ENCODE measurements at places on chromosomes 7 and 10. TPM values are rescaled to one million over a fixed set of nuclear protein-coding genes. Genes with fewer than 3 reads are reported as not detected.

Gene WAPL
- 24.4 TPM for total RNA-seq

GRCh38 chr10:113011592-113012374 lies 61.7 kb downstream of the TCF7L2 start:
- DNase-seq = no peak

GRCh38 chr10:56318816-56319215 lies 42.2 kb downstream of the ZWINT start:
- no peak for DNase-seq

DNA sequence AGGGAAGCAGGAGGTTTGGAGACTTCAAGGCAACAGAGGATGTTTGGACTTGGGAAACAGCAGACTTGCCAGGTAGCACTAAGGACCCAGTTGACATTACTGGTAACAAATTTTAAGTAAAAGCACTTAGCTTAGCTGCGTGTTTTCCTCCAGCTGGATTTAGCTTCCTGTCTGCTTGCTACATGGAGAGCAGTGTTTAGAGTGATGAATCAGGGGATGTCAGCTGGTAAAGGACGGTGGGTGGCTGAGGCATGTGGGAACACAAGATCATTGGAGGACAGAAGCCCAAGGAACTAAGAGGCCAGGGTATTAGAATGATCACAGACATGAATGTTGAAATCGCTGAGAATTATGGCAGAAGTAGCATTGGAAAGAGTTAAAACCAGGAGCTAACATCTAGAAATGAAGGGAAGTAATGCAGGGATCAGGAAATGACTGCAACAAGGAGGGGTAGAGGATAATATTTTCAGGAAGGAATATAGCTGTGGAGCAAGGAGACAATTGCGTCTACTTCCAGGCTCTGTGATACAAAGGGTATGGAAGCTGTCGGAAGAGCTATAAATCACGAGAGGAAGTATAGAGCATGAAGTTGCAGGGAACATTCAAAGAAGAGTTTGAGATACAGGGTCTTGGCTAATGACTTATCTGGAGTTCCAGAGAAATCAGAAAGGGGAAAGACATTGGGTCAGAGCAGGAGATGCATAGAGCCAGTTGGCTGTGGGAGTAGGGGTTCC lies 34.4 kb downstream of the CALD1 start:
- no peak for DNase-seq

- no peak for DNase-seq
Measured at GRCh38 chr7:98387544-98388226, 13.2 kb downstream of the BAIAP2L1 start.

DNA sequence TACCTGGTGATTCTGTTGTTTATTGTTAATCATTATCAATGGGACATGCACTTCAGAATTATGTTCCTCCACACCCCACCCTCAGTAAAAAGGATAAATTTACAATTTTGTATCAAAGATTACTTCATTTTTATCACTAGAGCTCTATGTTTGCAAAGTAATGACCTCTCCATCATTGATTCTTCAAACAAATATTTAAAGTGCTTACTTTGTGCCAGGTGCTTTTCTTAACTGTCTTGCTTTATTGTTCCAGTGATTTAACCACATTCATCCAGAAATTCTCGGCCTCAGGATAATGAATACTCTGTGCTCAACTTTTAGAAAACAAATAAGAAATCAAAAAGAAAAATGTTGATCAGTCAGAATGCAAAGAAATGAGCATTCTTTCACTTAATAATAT lies 144.9 kb upstream of the FOXP2 start:
- no peak for DNase-seq

GRCh38 chr7:151204383-151205032 lies 5.8 kb downstream of the H2BK1 start:
- no peak for DNase-seq

DNA sequence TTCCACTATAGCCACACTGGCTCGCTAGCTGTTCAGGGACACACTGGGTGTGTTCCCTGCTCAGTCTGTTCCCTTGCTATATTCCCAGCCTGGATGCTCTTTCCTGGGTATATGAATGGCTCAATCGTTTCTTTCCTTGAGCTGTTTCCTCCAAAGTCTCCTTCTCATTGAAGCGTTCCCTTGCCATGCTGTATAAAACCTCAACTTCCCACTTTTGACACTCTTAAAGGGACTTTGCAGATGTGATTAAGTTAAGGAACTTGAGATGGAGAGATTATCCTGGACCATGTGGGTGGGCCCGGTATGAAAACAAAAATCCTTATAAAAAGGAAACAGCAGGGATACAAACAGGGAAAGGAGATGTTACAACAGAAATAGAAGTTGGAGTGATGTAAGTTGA lies 973.1 kb downstream of the LRMDA start:
- no peak for DNase-seq

DNA sequence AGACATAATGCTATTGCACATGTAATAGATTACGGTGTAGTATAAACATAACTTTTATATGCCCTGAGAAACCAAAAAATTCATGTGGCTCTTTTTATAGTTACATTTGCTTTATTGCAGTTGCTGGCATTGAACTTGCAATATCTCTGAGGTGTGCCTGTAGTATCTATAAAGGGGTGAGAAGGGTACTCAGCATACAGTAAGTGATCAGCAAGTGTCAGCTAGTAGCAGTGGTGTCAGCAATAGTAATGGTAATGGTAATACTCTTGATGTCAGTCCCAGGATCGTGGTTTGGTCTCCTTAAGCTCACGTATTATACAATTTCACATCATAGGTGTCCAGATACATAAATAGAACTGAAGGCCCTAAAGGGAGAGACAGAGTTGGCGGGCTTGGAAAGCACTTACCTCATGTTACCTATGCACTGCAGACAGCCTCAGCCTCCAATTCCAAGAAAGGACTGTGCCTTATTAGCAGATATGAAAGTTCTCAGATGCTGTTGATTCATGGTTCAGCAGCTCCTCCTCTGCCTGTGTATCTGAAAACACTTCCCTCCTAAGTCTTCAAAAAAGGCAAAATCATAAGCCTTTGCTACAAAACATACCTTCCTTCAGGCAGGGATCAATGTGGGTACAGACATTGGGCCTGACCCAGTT lies 6.6 kb upstream of the GIMAP7 start:
- no peak for DNase-seq

Gene DENND2A
- total RNA-seq = 50.7 TPM

- DNase-seq = no peak
Measured at GRCh38 chr7:31796375-31796774, 109.4 kb downstream of the PPP1R17 start.

GRCh38 chr7:4960363-4960762 lies 1.4 kb upstream of the MMD2 start:
- DNase-seq = no peak

DNA sequence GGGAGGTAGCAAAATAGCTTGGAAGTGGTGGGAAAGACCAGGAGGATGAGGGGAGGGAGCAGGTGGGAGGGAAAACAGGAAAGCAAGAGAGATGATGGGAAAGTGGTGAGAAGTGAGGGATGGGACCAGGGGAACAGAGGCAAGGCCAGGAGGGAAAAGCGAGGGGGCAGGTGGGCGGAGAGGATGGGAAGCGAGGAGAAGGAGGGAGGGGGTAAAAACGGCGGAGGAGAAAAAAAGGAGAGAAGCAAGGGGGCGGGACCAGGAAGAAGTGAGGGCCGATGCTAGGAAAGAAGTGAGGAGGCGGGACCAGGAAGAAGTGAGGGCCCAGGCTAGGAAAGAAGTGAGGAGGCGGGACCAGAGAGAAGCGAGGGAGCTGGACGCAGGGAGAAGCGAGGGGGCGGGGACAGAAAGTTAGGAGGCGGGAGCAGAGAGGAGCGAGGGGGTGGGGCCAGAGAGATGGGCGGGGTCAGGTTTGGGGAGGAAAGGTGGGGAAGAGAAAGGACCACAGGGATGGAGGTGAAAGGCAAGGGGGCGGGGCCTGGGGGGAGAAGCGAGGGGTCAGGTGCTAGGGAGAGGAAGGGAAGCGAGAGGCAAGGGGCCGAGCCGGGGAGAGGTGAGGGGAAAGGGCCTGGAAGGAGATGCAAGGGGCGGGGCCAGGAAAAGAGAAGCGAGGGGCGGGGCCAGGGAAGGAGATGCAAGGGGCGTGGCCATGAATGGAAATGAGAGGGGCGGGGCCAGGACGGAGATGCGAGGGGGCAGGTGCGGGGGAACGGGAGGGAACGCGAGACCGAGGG lies 984 bp downstream of the SMURF1 start:
- DNase-seq = peak; percentile 94

Gene CALCR
- total RNA-seq = not detected

GRCh38 chr10:97361537-97361901 lies 27.0 kb upstream of the FRAT2 start:
- DNase-seq = no peak

Data from uterus (tissue), 4 donors.